ENCODE measurements at places on chromosomes 6 and 20.

GRCh38 chr6:43860285-43860684, 90.3 kb downstream of the VEGFA start:
- DNase-seq, result no peak

- DNase-seq, result no peak
Observed at GRCh38 chr6:128882991-128883611, at the start of gene LAMA2. LAMA2 (plus strand) TSS chr6:128883138; CDS start chr6:128883246, 108 bp downstream.

- no peak for DNase-seq
Observed at GRCh38 chr20:44704551-44704971, 10.6 kb upstream of the CCN5 start.

DNA sequence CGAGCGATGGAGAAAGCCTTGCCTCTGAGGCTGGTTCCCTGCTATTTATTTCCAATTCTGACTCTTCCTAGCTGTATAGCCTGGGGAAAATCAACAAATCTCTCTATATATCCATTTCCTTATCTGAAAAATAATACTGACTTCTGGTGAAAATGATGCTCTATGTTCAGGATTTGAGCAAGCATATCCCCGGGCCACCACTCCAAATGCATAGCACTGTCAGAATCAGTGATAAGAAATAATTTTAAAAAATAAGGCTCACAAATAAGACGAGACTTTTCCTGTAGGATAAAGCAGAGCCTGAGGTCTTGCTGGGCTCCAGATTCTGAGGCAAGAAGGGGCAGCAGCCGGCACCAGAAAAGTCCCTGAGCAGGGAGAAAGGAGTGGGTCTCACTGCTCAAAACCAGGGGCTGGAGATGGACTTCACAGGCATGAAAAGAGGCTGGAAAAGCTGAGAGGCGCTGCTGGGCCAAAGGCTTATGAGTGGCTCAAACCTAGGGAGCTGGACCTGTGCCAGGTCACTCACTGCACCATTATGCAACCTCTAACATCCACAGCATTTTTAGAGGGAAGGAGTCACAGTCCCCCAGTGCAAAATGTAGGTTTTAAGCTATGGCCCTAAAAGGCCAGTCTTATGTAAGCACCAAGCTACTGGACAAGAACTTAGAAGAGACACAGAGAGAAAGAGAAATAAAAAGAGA, 48.1 kb upstream of the SLC17A4 start:
- no peak for DNase-seq

GRCh38 chr6:41938590-41939175, 2.9 kb downstream of the CCND3 start:
- peak; percentile 11 for DNase-seq

GRCh38 chr20:20317621-20318364, 50.1 kb upstream of the INSM1 start:
- no peak for DNase-seq

- DNase-seq, result peak; percentile 30
Observed at GRCh38 chr20:22312744-22313346, 271.5 kb downstream of the FOXA2 start.

- peak; percentile 9 for DNase-seq
Observed at GRCh38 chr6:52162940-52163908, 23.0 kb upstream of the IL17A start.

- no peak for DNase-seq
Observed at GRCh38 chr20:32623667-32624157, 38.6 kb upstream of the NOL4L start.

DNA sequence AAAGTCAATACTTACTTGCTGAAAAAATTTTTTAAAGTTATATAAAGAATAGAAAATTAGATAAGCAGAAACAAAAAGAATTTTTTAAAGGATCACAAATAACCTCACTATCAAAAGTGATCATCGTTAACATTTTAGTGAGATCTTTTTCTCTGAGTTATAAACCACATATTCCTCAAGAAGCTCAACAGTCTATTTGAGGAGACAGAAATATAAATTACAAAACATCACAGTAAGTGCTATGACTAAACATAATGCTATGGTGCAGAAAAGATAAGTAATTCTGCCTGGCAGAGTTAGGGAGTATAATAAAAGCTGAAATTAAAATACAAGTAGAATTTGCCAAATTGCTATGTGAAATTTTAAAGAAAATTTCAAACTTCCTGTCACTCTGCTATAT, 226.7 kb downstream of the LMBRD1 start:
- no peak for DNase-seq

DNA sequence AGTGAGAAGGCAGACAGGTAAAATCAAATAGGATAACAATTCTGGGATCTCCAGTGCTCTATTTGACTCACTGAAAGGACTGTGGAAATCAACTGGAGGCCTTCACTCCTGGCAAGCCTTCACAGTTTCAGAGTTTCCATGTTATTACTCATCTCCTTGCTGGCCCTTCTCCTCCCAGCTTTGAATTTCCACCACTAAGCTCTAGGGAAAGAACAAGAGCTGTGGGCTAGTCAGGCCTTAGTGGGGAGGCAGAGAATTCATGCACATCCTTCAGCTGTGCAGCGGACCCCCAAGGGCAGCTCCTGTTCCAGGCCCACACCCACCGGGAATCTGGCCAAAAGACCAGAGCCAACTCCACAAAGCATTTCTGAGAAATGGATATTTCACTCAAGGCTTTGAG, 26.0 kb downstream of the MYLIP start:
- DNase-seq, result no peak

- peak; percentile 4 for DNase-seq
Observed at GRCh38 chr6:127272576-127272975, 5.9 kb downstream of the RNF146 start.

GRCh38 chr20:7500231-7500663, 440.0 kb downstream of the HAO1 start:
- no peak for DNase-seq

DNA sequence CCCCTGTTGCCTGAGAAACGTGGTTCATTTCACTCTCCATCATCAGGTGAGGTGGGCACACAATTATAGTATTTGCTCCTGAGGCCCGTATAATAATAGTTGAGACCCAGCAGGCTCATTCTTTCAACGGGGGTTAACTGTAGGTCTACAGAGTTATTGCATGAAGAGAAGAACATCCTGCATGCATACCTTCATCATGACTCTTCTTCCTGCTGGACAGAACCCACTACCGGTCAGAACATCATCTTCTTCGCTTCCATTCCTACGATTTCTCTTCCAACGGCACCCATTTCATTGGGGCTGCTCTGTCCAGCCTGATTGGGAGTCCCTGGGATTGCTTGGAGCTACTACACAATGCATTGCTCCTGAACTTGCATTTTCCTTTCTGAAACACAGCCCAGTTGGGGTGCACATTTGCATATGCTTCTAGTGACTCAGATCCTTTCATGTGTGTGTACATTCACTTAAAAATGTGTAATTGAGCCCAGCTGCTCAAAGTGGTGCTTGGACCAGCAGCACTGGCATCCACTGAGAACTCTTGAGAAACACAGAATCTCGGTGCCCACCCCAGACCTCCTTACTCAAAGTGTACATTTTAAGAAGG, 57.4 kb downstream of the SLC24A3 start:
- no peak for DNase-seq

- no peak for DNase-seq
Observed at GRCh38 chr6:89492025-89492640, 59.2 kb downstream of the ANKRD6 start.

DNA sequence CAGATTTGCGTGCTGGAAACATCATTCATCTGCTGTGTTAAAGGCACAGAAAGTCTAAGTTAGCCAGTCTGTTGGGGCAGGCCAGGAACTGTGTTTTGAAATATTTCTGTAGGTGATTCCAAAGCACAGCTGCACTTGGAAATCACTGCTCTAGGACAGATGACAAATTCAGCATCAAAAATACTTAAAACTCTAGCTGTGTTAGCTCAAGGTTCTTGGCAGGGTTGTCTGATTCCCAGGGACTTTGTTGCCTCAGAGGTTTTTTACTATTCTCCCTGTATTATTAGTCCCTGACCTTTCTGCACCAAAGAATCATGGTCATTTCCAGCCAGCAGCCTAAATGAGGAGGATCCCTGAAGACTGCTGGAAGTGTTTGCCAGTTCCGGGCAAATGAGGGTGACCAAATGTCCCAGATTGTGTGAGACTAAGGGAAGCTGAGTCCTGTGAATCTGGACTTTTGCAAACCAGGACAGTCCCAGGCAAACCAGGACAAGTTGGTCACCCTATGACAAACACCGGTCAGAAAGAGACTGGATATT, 84.3 kb upstream of the TMEM30A start:
- no peak for DNase-seq

DNA sequence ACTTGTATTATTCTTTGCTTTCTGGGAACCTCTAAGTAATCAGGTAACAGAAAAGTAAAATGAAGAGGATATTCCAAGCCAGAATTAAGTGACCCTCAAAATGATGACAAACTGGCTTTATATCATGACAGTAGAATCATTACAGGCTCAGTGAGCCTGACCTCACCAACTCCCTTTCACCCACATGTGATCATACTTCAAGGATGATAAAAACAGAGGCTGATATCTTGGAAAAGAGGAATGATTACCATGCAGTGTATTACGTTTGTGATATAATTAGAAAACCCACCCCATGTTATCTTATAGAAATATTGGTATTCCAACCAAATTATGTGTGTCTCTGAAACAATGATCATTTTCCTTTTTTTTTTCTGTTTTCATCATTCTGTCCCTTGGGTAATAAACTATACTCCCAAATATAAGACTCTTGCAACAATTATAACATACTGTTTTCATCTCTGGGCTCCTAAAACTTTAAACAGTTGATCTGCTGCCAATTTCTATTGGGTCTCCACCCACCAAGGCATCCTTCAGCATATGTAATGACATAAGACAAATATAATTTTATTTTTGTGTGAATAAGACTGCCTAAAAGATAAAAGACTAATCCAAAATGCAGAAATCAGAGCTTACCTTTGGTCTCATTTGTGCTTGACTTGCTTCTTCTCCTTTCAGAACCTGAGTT, 115.7 kb downstream of the DST start:
- DNase-seq, result no peak

- DNase-seq, result no peak
Observed at GRCh38 chr6:13643125-13643524, 28.0 kb downstream of the NOL7 start.

- no peak for DNase-seq
Observed at GRCh38 chr6:160030103-160030502, 61.2 kb downstream of the IGF2R start.

- no peak for DNase-seq
Observed at GRCh38 chr6:168097221-168097620, 18.2 kb upstream of the FRMD1 start.

DNA sequence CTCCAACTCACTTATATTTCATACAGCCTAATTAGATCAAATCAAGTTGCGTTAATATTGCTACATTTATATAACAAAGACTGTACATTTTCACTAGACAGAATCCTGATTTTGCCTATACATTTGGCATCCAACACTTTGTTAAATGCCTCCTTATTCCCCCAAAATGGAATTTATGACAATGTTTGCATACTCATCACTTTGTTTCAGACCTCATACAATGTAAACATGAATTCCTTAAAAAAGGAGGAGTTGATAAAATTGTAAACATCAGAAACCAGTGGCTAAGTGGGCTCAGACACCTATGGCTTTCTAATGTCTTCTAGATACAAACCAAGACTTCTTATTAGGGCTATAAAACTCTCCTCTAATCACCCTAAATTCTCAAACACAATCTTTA, 87.3 kb downstream of the CHD6 start:
- no peak for DNase-seq

DNA sequence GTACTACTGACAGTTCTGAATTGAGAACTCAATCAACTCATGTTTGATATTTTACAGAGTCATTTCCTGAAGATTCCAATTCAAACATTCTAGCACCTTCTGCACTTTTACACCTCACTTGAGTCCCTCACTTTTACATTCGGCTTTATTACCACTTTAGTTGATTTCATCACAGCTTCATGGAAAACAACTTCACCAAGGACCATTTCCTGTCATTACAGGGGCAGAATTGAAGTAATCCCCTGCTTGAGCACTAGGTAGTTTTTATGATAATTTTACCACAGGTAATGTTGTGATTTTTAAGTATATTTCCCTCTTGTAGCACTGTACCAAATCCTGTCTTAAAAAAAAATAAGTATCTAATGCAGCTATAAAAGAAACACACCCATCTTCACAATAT, 312.9 kb downstream of the BTBD9 start:
- no peak for DNase-seq

GRCh38 chr6:124557873-124558272, 404.4 kb upstream of the RNF217 start:
- no peak for DNase-seq

DNA sequence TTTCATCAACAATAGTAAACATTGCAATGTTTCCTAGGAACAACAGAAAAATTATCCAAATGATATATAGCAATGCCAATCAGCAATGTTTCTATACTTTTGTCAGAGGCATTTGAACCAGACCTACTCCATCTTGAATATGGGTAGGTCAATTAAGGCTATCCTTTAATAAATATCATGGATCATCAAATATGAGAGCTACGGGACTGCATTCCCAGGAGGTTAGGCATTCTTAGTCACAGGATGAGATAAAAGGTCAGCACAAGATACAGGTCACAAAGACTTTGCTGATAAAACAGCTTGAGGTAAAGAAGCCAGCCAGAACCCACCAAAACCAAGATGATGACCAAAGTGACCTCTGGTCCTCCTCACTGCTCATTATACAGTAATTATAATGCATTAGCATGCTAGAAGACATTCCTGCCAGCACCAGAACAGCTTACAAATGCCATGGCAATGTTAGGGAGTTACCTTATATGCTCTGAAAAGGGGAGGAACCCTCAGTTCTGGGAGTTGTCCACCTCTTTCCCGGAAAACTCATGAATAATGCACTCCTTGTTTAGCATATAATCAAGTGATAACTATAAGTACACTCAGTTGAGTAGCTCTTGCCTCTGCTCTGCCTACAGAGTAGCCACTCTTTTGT, 8.6 kb upstream of the SERPINB6 start:
- DNase-seq, result no peak
